ENCODE measurements at places on chromosomes 7 and 10. TPM values are rescaled to one million over a fixed set of nuclear protein-coding genes. Genes with fewer than 3 reads are reported as not detected.

DNA sequence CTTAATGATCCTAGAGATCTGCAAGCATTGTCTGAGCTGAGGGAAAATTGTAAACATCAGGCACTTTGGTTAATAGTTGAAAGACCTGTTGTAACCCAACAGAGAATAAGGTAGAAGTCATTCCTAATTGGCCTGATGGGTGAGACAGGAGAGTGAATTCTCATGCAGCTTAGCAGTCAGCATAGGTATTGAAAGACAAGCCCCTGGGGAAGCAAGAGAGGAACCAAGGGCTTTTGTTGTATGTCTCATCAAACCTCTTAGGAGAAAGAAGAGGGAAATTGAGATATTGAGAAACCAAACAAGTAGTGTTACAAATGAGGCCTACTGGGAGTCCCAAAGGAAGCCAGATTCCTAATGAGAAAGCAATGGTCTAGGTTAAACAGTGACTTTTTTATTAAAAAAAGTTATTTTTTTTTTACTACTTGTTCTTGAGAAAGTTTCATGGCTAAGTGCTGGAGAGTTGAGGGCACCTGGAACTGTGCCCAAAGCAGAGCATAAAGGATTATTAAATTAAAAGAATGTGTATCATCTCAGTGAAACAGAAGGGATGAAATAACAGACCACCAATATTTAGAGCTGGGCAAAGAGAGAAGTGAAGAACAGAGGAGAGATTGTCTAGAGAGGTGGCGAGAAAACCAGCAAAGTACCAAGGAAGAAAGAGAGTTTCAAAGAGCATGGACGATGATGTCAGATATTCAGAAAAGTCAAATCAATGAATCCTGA lies 168.9 kb downstream of the CDK14 start:
- no peak for DNase-seq

- DNase-seq = no peak
Measured at GRCh38 chr7:74290981-74291441, 1.8 kb downstream of the CLIP2 start.

- DNase-seq = no peak
Measured at GRCh38 chr7:155555116-155555695, 8.8 kb upstream of the CNPY1 start.

The CALML3 gene
- not detected for total RNA-seq

The CLDN3 gene
- not detected for total RNA-seq

The DHX32 gene
- 21.5 TPM for total RNA-seq
